ENCODE measurements at places on chromosomes 2 and 18.
A peak's percentile ranks its signal among the peaks of the same experiment; 100 is the strongest.

DNA sequence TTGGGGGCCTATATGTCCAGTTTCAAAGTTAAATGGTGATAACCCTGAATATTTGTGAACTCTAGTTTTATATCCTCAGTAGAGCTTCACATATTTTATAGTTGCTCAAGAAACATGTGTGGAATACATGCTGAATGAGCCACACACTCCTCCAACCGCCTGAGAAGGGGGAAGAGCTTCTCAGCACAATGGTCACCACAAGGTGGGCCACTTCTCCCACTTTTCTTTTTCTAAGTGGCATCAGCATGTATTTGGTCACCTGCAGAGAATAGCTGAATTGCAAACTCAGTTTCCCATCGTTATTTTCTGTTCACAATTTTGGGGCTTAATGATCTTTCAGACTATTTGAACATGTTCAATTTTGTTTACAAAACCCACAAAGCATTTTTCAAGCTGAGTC lies 340.5 kb downstream of the PARD3B start:
- DNase-seq, result no peak

DNA sequence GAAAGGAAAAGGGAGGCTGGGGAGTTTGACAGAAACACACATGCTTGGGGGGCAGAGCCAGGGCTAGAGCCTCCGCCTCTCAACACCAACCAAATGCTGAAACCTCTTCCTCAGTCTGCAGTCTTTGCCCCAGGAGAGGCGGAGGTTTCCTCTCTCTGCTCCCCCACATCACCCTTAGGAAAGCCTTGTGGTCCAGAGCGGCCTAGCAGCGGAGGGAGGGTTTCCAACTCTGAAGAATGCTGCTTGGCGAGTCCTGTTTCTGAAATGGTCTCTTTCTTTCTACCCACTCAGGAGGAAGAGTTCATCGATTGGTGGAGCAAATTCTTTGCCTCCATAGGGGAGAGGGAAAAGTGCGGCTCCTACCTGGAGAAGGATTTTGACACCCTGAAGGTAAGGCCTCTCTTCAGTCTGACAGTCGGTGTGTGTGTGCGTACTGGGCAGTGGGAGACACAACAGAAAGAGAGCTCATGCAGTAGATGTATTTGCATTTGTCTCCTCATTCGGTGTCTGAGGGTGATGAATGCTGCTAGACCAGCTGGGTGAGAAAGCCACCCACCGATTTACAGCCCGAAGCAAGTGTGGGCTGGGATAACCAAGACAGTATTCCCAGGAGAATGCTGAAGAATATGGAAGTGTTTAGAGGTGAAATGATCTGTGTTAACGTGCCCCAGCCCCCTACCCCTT lies 190.5 kb downstream of the DYSF start:
- no peak for DNase-seq

DNA sequence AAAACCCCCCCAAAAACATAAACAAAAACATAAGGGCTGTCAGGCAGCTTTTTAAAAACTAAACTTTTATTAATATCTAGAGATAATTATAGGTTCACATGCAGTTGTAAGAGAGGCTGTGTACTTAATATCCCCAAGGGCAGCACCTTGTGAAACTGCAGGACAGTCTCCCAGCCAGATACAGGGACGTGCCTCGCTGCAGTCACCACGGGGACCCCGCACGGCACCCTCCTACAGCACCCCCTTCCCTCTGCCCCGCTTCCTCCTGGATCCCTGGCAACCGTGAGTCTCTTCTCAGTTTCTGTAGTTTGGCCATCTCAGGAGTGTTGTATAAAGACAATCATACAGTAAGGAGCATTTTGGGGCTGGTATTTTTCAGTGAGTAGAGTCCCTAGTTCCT lies 6.8 kb upstream of the COLEC11 start:
- DNase-seq, result no peak

DNA sequence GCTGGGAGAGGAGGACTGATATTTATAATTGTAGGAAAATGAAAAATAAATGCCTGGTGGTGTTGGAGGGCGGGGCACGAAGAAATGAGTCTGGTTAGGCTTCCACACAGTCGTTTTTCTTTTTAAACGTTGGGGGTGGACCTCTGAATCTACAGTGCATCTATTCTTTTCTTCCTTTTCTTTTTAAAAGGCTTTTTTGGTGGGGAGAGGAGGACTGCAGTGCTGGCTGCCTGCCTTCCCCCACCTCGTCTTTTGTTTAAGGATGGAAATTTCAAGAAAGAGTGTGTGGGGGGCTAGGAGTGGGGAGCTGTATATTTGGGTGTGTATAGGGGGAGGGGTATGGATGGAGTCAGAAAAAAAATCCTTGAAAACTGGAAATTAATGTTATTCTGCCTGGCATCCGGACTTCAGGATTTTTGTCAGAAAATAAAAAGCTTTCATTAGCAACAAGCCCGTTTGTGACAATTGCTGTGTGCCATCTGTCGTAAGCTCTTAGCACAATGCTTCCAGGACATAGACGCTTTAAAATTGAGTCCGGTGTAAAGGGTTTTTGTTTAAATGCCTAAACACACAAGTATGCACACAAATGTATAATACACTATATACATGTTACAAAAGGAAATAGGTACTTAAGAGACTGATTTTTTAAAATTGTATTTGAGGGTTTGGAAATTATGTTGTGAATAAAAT lies 1.1 kb downstream of the MAP2 start:
- DNase-seq, result no peak

DNA sequence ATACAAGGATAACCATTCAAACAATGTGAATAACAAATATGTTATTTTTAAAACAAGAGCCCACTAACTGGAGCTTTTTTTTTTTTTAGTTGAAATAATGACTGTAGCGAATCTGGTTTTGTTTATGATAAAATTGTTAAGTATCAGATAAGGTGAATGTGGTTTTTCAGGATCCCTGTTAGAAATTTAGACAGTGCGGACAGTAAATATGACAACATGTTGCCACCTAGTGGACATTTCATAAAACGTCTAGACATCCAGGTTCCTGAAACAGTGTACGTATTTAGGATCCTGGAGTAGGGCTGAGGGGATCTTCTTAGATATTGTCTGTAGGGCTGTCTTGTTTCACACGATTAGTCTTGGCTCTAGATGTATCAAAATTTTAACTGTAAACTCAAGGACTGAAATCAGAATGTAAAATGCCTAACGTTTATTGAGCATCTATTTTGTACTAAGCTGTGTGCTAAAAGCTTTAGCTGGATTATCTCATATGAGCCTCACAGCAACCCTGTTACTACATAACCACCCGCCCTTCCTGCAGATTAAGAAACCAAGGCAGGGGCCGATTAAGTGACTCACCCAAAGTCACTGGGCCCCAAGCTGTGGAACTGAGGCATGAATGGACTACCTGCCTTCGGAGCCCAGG lies 23.9 kb upstream of the CCDC68 start:
- no peak for DNase-seq

DNA sequence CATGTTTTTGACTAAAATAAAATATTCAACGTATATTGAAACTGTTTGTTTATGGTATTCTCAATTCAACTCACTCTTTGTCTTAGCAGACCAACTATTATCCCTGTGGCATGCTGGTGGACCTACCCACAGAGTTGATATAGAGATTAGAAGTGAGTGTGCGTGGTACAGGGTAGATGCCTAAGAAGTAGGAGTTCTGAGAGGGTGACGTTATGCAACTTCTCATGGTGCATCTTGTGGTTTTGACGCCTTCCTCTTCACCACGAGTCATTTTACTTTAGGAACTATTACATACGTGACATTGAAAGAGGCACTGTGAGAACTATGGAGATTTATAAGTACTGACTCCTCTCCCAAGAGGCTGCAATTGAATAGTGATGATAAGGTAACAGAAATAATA lies 26.6 kb upstream of the NAPG start:
- no peak for DNase-seq

- no peak for DNase-seq
Observed at GRCh38 chr2:162050513-162050961, 23.5 kb downstream of the DPP4 start.

- DNase-seq, result no peak
Observed at GRCh38 chr18:28189400-28190239, 12.7 kb upstream of the CDH2 start.

- DNase-seq, result no peak
Observed at GRCh38 chr2:45379399-45380087, 231.5 kb downstream of the SRBD1 start.

DNA sequence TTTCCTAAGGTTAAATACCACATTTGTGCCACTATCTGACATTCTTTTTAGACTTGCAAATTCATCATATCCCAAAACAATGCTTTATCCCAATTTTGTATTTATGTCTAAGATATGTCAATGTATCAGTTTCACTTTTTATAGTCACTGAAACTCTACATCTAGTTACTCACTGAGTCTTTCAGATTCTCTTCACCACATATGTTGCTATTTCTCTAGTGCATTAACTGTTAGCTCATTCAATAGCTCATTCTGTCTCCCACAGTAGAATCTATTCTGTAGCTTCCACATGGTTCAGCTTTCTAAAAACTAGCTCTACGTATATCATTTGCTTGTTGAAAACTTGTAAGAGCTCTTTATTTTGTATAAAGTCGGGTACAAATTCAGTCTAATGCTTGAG lies 1420.6 kb upstream of the NXPH2 start:
- no peak for DNase-seq

GRCh38 chr18:10041180-10041579 lies 127.4 kb downstream of the VAPA start:
- no peak for DNase-seq

DNA sequence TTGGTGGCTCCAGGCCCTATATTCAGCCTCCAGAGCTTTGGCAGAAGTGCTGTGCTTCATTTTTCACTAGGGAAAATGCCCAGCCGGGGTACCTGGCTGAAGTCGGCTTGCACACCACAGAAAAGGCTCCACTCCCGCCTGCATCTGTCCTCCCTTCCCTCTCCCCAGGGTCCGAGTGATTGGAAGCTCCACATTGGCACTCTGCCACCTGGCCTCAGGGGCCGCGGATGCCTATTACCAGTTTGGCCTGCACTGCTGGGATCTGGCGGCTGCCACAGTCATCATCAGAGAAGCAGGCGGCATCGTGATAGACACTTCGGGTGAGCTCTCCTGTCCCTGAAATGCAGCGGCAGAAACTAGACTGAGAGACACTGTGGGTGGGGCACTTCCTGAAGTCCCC lies 47.4 kb downstream of the IMPA2 start:
- no peak for DNase-seq

DNA sequence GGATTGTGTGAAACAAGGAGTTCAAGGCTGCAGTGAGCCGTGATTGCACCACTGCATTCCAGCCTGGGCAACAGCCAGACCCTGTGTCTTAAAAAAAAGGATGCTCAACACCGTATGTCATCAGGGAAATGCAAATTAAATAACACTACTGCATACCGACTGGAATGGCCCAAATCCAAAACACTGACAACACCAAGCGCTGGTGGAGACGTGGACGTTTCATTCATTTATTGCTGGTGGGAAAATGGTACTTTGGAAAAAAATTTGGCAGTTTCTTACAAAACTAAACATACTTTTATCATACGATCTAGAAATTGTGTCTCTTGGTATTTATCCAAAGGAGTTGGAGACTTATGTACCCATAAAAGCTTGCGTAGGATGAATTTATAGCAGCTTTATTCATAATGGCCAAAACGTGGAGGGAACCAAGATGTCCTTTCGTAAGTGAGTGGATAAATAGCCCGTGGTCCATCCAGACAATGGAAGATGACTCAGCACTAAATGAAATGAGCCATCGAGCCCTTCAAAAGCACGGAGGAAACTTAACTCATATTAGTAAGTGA lies 24.2 kb downstream of the NEU4 start:
- no peak for DNase-seq

- DNase-seq, result no peak
Observed at GRCh38 chr2:66888791-66889631, 454.1 kb downstream of the MEIS1 start.

- peak; percentile 62 for DNase-seq
Observed at GRCh38 chr2:172095146-172095904, 7.4 kb downstream of the DLX2 start.

GRCh38 chr2:120617055-120617454 lies 118.6 kb upstream of the GLI2 start:
- no peak for DNase-seq

Measured in stimulated activated CD8-positive, alpha-beta memory T cell treated with anti-CD3 and anti-CD28 coated beads, Interleukin-7, amount 100 ng/mL, for 1 hour (primary cell).